ENCODE measurements at places on chromosomes 3 and 15. TPM values are rescaled to one million over a fixed set of nuclear protein-coding genes. Genes with fewer than 3 reads are reported as not detected.

Gene BSN
- 1.0 TPM for total RNA-seq

Gene RTP3
- total RNA-seq, result not detected

DNA sequence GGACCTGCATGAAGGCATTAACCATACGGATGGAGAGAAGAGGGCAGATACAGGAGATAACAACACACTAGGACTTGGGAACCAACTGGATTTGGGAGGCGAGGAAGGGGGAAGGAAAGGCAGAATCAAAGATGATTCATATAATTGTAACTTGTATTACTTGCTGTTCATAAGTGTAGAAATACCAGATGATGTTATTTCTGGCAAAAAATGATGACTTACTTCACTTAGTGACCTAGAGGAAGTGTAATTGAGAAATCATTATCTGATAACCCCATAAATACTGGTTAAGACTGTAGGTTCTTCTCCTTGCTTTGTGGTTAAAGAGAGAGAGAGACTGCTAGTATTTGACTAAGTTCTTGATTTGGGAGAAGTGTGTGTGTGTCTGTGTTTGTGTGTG lies 50.5 kb upstream of the GK5 start:
- H3K27ac ChIP-seq, result peak overlapping the region; percentile 21
- H3K4me3 ChIP-seq, result no peak overlapping the region
- H3K27me3 ChIP-seq, result no peaks in the 10 kb centered on the region
- no peak for DNase-seq
- peaks cover 10% of the 10 kb centered on the region for H3K4me1 ChIP-seq

DNA sequence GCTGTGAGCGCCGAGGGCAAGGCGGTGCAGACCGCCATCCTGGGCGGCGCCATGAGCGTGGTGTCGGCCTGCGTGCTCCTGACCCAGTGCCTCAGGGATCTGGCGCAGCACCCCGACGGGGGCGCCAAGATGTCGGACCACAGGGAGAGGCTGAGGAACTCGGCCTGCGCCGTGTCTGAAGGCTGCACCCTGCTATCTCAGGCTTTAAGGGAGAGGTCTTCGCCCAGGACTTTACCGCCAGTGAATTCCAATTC lies 2.3 kb downstream of the TLNRD1 start:
- no peak for DNase-seq
- peak overlapping the region; percentile 97 for H3K27ac ChIP-seq
- H3K4me1 ChIP-seq, result peaks cover 28% of the 10 kb centered on the region

DNA sequence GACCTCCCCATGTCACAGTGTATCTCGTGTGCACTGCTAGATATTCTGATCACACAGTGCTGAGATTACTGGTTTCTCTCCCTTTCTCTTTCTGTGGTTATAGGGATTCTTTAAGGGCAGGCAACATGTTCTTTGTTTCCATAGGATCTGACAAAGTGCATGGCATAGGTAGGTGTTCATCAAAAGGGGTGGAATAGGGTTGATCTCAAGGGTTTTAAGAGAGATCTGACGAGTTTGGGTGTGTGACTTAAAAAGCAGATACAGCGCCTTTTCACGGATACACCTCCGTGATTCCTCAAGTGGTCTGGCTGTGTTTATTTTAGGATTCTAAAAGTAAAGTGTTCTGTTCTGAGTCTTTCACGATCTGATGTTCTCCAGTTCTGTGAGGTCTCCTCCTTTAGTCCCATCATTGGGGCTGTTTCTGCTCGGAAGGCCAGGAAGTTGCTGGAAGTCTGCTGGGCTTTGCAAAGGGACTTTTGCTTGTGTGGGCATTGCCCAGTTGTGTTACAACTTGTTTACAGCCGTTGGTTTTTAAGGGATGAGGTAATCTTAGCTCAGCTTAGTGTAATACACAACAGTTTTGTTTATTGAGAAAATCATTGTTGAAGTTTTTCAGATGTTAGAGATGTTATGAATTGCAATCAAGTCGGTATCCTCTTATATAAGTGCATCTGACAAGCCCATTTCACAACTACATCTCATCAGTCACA lies 34.8 kb downstream of the IGF1R start:
- no peaks in the 10 kb centered on the region for H3K36me3 ChIP-seq
- no peaks in the 10 kb centered on the region for H3K27me3 ChIP-seq
- peak overlapping the region; percentile 57 for H3K27ac ChIP-seq
- no peak overlapping the region for H3K4me3 ChIP-seq
- no peak for DNase-seq
- peaks cover 21% of the 10 kb centered on the region for H3K4me1 ChIP-seq

- DNase-seq, result no peak
- H3K27me3 ChIP-seq, result no peaks in the 10 kb centered on the region
- no peak overlapping the region for H3K27ac ChIP-seq
- H3K4me3 ChIP-seq, result no peak overlapping the region
Observed at GRCh38 chr3:33256249-33256648, 21.0 kb upstream of the FBXL2 start.

- H3K27ac ChIP-seq, result no peak overlapping the region
- DNase-seq, result no peak
- no peaks in the 10 kb centered on the region for H3K27me3 ChIP-seq
- no peak overlapping the region for H3K4me3 ChIP-seq
- peaks cover 16% of the 10 kb centered on the region for H3K36me3 ChIP-seq
- peaks cover 19% of the 10 kb centered on the region for H3K4me1 ChIP-seq
Observed at GRCh38 chr3:127796045-127796830, 26.1 kb downstream of the MGLL start.

GRCh38 chr3:88661433-88661824 lies 446.0 kb upstream of the EPHA3 start:
- H3K4me3 ChIP-seq, result no peak overlapping the region
- H3K27ac ChIP-seq, result no peak overlapping the region
- no peaks in the 10 kb centered on the region for H3K27me3 ChIP-seq
- H3K4me1 ChIP-seq, result no peaks in the 10 kb centered on the region
- no peak for DNase-seq

Data from upper lobe of left lung (tissue), 6 donors.